ENCODE measurements at places on chromosomes 5 and 9.

- DNase-seq = no peak
Measured at GRCh38 chr5:175826980-175827379, 44.4 kb upstream of the CPLX2 start.

DNA sequence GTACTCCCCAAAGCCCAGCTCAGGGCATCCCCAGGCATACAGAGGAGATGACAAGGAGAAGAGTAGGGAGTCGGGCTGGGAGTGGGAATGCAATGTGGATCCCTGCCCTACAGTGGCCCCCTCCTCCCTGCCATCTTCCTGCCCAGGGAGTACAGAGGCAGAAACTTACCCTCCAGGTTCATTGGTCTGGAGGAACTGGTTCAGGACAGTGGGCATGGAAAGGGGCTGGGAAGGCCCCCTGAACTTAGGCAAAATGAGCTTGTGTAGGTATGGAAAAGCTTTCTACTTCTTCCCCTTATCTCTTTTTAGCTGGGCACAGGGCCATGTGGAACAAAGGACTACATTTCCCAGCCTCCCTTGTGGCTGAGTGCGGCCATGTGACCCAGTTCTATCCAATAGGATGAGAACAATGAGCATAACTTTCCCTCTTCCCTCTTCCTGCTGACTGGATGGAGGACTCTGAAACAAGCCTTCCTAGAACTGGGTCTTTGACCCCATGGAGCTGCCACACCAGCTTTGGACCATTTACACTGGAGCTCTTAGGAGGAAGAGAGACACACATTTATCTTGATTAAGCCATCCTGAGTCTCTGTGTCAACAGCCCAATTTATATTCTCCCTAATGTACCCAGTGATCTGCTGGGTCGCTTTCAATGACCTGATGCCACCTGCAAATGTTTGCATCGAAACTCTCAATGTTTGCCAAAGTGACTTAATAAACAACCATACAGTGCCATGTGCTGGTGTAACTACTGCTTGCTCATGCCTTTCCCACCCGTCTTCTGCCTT is 25.0 kb upstream of the HMCN2 start:
- no peak for DNase-seq

DNA sequence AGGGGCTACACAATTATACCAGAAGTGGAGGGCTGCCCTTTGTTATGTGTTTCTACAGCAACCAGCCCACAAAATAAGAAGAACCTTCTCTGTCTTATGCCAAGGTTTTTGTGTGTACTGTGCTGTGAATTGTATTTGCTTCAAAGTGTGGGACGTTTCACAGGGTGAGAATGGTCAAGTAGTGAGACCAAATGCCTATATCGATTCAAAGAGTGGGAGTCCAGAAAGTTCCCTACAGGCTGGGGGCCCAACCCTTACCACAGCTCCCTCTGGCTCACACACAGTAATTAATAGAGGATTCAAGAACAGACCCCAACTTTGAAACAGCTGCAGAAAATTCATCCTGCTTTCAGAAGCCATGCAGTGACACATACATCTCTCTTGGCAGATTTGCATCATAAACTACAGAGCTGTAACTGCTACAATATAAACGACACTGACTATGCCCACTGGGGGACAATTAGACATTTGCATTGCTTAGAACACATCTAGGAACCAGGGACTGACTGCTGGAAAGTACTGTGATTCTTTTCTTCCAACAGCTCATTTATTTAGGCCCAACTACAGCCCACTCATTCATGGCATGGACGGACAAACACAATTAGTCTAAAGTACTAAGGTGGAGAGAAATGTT is 12.8 kb downstream of the ENC1 start:
- no peak for DNase-seq

DNA sequence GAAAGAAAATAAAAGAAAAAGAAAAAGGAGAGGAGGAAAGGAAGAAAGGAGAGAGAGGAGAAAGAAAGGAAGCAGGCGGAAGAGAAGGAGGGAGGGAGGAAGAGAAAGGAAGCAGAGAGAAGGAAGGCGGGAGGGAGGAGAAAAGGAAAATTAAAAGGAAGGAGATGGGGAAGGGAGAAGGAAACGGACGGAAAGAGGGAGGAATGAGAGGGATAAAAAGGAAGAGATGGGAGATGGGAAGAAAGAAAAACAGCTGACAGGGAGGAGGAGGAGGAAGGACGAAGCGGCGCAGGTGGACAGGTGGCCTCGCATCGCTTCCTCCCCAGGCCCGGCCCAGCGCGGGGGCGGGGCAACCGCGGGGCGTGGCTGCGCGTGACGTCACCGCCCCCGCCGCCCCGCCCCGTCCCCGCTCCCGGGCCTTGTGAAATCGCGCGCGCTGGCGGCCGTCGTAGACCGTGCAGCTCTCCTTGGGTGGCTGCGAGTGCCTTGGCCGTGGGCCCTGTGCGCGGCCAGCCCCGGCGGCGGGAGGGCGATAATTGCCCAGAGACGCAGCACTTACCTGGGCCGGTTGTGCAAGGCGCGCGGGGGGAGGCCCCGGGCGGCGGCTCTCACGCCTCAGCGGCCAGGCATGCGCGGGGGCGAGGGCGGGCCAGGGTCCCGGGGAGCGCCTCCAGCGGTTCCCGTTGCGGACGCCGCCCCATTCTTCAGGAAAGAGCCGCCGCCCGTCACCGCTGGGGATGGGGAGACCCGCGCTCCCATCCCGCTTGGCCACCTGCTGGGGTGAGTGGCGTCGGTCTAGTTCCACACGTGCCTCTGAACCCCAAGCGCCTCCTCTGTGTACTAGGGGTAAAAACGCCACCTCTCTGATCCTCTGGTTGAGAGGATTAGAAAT is 49.6 kb upstream of the FOXE1 start:
- peak; percentile 39 for DNase-seq

DNA sequence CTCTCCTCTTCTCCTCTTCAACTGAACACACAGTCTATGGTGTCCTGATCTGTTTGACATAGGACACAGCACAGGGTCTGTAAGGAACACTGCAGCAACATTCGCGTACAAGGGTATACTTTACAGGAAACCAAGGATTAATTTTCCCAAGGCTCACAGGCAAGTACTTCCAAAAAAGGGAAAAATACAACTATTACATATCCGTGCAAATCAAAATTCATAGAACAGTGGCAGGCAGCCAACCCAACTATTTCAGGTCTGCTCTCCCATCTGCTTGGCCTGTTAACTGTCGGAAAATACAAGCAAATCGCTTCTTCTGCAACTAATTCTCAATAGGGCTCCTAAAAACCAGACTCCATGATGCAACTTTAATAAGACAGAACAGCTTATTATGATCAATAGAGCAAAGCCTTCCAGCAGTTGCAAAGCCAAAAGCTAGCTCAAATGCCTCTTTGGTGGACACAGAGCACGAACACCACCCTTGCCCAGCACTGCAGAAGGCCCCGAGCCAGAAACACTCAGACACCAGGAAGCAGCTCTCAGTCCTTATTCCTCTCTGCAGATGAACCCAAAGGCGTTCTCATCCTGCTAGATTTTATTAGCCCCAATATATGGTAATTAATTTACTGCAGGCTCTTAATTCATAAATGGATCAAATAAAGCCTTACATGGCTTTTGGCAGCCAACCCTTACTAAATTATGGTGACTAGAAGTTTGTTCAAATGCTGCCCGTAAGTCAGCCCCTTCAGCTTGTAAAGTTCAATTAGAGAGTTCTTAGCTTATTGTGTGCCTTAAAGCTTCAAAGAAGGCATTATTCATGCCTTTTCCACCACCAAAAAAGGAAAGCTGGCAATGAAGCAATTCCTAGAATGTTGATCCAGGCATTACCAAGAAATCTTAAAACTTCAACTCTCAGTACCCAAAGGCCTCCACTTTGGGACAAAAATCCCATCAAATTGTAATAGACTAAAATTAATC is 68.8 kb downstream of the ZNF608 start:
- DNase-seq = no peak

DNA sequence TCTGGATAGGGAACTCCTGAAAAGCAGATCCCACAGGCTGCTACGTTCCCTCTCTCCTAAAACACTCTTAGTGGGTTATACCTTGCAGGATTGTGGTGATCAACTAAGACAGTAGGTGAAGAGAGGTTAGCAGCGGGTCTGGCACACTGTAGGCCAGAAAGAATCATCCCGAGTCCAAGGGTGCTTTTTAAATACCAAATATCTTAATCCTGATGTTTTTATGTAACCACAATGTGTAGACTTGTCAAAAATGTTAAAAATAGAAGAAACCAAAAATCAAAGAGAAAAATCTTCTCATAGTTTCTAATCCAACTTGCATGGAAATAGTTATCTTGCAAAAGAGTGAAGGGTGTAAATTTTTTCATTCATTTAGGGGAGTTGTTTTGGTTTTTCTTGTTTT is 52.3 kb upstream of the IFNK start:
- DNase-seq = no peak

DNA sequence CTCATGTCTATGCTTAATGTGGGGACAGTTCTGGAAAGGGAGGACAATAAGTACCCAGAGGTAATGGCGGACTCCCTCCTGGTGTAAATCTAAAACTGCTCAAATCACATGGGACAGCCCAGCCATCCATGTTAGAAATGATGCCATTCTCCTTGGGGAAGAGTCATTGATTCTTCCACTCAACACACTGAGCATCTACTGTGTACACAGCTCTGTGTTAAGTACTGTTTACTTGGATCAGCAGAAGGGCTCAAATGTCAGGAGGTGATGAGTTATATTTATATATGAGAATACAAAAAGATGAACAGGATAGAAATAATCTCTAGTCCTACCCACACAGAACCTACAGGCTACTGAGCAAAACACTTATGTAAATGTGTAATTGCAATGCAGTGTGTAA is 31.8 kb upstream of the NANS start:
- no peak for DNase-seq

- no peak for DNase-seq
Measured at GRCh38 chr9:71331603-71332002, 210.2 kb upstream of the TRPM3 start.

DNA sequence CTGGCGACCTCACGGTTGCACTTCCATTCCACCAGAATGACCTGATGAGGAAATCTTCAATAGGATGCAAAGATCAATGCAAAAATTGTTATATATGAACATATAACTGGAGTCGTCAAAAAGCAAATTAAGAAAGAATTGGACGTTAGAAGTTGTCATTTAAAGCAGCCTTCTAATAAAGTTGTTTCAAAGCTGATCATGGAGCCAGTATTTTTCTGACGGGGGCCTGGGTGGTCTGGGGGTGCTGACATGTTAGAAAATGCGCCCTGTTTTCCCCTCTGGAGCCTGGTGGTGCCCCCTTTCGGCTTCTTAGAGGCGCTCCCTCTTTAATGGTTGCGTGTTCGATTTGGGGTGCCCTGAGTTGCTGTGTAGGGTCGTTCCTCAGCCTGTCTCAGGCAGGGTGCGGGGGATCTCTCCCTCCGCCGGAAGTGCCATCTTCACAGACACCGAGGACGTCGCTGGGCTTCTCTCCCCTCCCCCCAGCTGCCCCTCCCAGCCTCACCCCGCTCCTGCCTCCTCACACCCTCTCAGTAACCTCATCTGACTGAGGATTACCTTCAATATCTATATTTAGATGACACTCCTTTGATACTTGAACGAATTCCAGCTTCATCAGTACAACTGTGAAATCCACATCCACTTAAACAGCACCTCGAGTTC is 18.3 kb downstream of the PTGES2 start:
- DNase-seq = no peak

GRCh38 chr9:113536166-113536482 is 72.6 kb downstream of the RGS3 start:
- no peak for DNase-seq

DNA sequence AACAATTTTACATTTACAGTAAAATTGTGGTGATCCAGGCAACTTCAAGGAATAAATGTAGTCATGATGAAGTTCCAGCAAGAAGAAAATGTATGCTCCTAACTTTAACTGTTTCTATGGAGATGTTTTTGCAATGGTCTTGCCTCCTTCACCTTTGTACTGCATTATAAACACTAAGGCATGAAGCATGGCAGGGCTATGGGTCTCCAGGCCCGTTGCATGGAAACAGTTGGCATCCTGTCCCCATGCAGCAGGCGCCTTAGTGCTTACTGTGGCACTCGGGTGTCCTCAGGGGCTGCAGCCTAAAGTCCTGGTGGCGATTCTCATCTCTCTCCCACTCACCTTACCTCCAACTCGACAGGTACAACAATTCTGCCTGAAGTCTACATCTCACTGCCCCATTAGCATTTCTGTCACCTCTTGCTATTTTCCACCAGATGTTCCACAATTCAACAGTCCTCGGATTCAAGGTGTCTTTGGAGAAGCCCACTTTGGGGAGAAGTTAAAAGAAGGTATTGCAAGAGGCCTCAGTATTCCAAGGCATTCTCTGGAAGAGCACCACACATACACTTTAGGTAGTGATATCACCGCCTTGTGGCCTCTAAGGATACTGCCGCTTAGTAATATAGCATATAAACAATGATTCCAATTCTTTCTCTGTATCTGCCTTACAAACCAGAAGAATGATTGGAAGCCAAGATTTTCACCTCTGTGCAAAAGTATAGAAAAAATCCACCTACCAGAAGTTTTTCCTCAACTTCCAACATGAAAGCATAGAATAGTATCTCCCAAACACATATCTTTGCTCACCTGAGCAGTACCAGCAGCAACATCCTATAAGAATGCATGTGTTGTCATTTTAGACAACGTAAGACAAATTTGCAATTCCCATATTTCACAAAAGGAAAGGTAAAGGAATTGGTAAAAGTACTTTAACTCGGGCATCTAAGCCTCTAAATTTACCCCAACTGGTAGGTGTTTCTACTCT is 5.1 kb downstream of the LIFR start:
- DNase-seq = no peak

GRCh38 chr5:13359344-13359743 is 585.1 kb downstream of the DNAH5 start:
- no peak for DNase-seq

- no peak for DNase-seq
Measured at GRCh38 chr9:15499139-15499538, 11.6 kb downstream of the PSIP1 start.

GRCh38 chr9:112535301-112535700 is 48.7 kb downstream of the KIAA1958 start:
- DNase-seq = no peak

GRCh38 chr5:11780641-11781345 is 123.5 kb downstream of the CTNND2 start:
- no peak for DNase-seq

DNA sequence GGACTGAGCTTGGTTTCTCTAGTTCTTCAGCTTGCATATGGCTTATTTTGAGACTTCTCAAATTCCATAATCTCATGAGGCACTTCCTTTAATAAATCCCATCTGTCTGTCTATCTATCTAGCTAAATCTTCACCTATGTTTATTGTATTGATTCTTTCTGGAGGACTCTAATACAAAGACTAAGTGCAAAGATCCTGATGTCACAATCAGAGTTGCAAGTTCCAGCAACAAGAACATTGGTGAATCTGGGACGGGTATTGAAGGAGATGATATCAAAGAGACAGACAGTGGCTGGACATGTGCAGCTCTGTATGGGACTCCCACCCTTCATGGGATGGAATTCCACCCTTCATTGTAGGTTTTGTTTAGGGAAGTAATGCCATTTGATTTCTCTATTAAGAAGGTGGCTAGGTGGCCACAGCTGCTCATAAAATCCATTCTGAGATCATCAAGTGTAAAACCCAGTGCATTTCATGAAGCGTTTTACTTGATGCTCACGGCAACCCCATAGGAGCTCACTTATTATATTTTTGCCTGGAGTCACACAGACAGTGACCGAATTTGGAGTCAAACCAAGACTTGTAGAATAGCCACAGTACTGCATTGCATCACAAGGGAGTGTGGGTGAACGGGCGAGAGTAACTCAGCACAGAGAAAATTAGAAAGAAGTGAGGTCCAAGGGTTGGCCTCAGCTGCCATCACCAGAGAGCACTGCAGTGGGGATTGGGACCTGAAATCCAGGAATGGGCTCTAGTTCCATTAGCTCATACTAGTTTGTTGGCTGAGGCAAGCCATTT is 24.9 kb downstream of the TAS2R1 start:
- no peak for DNase-seq

GRCh38 chr5:179974246-179974945 is 66.7 kb upstream of the TBC1D9B start:
- DNase-seq = no peak
